ENCODE measurements at places on chromosomes 7 and 10.

- DNase-seq: no peak
These were observed 147.1 kb downstream of the PHF14 start for GRCh38 chr7:11120675-11121220.

- DNase-seq: peak; percentile 97
These were observed at the start of gene DPYSL4 for GRCh38 chr10:132186488-132187429. Gene DPYSL4 (plus strand): TSS chr10:132186948. CDS start chr10:132187064, 116 bp downstream.

DNA sequence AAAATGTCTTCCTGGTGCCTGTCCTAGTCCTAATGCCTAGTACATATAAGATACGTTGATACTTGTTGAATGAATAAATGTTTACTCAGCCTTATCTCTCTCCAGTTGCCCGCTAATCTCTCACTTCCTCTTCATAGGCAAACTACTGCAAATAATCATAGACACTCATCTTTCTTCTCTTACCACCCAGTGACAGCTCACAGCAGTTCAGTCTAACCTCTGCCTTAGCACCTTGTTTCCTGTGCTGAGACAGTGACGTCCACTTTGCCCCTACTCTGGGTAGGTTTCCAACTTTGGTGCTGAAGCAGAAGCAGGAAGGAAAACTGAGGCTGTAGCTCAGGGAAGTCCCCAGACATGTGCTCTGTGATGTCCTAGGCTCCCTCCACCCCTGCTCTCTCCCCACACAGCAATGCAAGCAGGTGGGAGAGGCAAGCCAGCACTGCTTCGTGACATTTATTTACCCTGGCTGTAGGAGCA is 45.5 kb upstream of the RHOBTB1 start:
- DNase-seq: no peak

- DNase-seq: no peak
These were observed 197.0 kb downstream of the TNS3 start for GRCh38 chr7:47384755-47385535.

- DNase-seq: no peak
These were observed 30.0 kb downstream of the STEAP4 start for GRCh38 chr7:88276605-88277153.

- no peak for DNase-seq
These were observed 36.7 kb downstream of the PAPOLB start for GRCh38 chr7:4825081-4825480.

- DNase-seq: no peak
These were observed 31.3 kb downstream of the AKR1C3 start for GRCh38 chr10:5125315-5126044.

DNA sequence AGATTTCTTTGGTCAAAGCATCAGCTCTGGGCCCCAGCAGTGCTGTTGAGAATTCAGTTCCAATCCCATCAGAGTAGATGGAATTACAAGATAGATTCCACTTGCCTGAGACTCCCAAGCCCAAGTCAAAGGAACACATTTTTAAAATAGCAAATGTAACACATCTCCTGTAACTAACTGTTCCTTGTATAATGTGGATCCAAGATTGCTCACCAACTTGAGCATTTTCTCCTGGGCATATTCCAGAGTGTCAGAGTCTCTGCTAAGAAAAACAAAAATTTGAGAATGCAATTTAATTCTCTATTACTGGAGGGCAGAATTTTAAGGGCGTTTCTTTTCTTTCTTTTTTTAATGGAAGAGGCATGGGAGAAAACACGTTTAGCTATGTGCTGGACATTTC is 136.7 kb downstream of the NEBL start:
- DNase-seq: no peak

GRCh38 chr10:130723704-130724103 is 587.5 kb downstream of the GLRX3 start:
- DNase-seq: no peak

DNA sequence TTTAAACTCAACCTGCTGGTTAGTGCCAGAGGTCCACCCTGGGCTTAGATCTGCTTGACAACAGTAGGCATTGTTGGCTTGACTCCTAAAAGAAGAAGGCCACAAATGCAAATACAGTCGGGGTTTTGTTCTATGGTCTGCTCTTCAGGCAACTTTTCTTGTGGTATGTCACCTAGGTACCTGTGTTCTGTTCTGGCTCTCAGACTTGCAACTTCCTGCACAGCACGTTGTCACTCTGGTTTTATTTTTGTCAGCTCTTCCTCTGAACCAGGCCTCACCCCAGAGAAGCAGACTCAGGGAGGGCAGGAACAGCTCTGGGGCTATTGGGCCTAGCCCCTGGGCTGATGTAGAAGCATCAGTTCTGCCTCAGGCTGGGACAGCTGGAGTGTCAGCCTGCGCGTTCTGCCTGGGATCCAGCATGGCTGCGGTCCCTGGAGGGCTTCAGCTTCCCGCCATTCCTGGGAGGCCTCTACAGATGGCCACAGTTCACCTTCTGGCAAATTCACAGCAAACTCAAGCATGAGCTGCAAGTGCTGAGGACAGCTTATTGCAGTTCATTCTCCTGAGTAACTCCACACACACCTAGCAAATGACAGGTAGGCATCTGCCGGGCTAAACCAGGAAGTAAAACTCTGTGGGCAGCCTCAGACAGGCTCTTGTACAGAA is 11.0 kb upstream of the PDCD4 start:
- DNase-seq: no peak

- DNase-seq: peak; percentile 8
These were observed 474.2 kb downstream of the ADRA2A start for GRCh38 chr10:111551001-111551400.

DNA sequence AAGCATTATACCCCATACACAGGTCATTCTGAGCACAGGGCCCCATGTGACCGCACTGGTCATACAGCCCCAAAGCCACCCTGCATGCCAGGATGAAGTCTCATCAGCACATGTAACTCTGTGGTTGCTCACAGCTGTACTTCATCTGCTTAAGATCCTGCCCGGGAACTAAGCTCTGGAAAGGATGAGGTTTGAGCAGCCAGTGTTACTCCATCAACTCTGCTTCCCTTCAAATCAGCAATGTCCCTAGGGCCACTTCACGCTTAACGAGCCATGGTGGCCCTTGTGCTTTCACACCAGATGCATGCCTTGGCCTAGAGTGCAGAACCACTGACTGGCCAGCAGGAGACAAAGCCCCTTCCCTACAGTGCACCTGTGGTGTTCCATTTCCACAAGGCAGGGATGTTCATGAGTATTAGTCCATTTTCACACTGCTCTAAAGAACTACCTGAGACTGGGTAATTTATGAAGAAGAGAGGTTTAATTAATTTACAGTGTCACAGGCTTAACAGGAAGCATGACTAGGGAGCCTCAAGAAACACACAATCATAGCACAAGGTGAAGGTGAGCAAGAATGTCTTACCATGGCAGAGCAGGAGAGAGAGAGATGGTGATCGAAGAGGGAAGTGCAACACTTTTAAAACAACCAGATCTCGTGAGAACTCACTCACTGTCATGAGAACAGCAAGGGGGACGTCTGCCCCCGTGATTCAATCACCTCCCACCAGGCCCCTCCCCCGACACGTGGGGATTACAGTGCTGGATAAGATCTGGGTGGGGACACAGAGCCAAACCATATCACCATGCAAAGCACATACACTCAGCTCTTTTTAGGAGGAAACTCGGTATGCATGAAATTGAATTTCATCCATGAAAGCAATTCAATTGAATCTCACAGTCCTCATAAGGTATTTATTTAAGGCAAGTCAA is 149.0 kb upstream of the CDCA7L start:
- peak; percentile 61 for DNase-seq

- DNase-seq: no peak
These were observed 49.4 kb downstream of the ZNF467 start for GRCh38 chr7:149723795-149724495.

DNA sequence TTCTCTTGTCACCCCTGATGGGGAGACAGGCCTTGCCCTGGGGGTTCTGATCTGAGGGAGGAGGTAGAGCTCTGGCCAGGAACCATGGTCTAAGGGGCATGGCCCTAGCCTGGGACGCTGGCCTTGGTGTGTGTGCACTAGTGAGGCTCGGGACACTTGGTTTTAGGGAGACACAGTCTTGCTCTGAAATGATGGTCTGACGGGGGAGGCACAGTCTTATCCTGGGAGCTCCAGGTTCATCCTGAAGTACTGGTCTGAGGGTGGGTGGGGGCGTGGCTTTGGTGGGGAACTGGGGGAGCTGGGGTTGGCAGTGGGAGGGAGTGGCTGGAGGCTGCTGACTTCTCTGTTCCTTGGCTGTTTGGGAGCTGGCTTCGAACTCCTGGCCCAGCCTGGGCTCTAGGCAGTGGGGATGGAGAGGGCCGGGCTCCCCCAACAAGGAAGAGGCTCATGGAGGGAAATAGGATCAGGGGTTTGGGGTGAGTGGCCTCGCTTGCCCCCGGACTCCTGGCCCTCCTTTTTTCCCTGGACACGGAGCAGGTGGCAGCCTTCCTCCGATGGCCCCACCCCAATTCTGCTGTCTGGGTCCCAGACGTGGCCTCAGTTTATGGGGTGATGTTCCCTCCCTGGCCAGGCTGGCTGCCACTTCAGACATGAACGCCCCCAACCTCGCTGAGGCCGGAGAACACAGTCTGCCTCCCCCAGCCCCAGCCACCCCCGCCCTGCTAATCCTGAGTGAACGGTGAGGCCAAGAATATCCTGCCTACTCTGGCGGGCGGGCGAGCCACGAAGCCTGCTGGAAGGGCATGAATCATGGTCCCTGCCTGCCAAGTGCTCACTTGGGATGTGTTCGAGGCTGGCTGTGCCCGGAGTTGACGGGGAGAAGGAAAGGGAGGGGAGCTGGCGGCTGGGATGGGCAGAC is 43.5 kb downstream of the TMEM270 start:
- peak; percentile 62 for DNase-seq

DNA sequence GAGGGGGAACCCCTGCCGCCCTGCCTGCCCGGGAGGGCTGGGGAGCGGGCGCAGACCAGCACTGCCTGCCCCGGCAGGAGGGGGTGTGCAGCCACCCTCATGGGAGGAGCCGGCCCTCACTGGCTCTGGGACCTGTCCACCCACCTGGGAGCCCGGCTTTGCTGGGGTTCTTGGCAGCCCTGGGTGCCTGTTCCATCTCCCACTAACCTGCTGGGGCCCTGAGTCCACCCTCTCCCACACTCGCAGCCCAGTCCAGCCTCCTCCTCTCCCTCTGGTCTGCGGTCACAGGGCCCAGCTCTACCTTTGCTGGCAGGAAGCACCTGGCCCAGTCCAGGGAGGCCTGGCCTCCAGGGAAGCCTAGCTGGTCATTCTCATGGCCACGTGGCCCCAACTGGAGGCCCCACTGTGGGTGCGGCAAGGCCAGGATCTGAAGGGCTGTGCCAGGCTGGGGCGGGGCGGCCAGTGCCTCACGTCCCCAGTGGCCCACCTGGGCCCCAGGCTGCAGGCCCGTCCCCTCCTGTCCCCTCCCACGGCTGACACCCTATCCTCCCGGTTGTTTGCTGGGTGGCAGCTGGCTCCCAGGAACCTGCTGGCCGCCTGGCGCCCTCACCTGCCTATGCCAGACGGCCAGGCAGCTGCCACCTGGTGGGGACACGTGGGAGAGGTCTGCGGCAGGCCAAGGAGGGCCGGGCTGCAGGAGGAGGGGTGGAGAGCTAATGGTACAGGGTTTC is at the start of gene TMEM184A:
TMEM184A (minus strand) TSS at position 393 of the 731 bp plus-strand sequence. CDS start 721 bp downstream, outside the sequence.
- DNase-seq: no peak

- peak; percentile 16 for DNase-seq
These were observed 15.1 kb upstream of the RHOBTB1 start for GRCh38 chr10:60958892-60959601.

DNA sequence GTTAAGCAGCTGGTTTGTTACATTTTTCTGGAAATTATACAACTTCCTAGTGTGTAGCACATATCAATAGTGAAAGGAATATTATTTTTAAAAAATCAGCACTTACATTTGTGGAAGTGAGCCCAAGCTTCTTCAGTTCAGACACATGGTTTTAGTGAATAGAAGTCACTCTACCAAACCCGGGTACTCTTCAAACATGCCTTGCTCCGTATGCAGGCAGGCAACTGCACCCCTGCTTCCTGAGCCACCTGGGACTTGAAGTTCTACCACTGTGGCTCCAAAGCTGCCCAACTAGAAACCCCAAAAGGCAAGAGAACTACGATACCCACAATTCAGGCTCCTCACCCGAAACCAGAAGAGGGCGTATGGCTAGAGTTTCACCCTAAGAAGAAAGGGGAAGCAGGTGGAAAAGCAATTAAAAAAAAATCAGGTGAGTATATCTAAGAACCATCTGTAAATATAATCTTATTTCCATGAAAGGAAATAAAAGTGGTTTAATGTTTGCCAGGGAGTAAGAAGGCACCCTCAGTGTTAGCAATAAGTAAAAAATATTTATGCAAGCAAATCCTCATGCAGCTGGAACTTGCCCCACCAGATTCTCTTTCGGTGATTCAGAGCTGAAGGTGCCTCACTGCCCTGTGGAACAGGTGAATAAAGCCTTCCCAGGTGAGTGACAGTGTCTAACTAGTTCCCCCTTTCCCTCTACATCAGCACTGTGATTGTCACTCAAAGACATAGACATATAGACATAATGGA is at the start of gene MACC1:
MACC1 (minus strand) TSS at position 192 of the 756 bp plus-strand sequence. CDS start 55,522 bp downstream, outside the sequence.
- no peak for DNase-seq

DNA sequence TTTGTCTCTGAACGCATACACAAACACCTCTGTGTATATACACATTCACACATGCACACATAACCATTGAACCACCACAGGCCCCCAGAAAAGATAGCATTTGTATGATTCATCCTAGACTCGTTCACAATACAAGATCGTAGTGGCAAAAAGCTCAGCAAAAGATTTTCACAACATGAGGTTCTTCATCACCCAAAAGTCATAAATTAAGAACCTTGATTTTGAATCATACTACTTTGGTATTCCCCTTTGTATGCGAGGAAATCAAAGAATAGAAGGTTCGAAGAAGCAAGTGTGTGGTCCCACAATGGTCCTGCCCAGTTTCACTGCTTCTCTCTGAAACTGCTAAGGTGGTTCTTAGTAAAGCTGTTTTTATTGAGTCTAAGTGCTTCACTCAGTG is 200.7 kb downstream of the CELF2 start:
- DNase-seq: no peak

DNA sequence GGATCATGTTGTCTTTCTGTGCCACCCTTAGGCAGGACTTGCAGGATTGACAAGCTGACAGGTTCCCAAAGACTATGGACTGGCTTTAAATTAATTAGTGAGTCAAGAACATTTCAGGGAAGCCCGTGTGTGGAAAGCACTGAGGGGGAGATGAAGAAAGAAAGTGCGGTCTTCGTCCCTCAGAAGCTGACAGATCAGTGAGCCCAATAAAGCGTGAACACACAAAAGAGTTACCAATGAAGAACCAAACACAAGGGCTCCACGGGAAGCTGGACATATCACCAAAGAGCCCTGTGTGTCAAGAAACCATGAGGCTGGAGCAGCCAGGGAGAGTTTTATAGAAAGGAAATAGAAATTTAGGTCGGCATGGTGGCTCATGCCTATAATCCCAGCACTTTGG is 725.8 kb downstream of the PARD3 start:
- no peak for DNase-seq

- DNase-seq: no peak
These were observed 533.6 kb downstream of the INHBA start for GRCh38 chr7:41169317-41169716.

GRCh38 chr10:28954211-28954610 is 276.9 kb downstream of the BAMBI start:
- no peak for DNase-seq

- no peak for DNase-seq
These were observed 9.6 kb downstream of the INMT start for GRCh38 chr7:30761214-30762156.

Measured in GM03348 (cell line).